ENCODE measurements at places on chromosomes 7 and 10. TPM values are rescaled to one million over a fixed set of nuclear protein-coding genes. Genes with fewer than 3 reads are reported as not detected.

- no peak for DNase-seq
Observed at GRCh38 chr7:18109762-18110161, 82.1 kb upstream of the PRPS1L1 start.

DNA sequence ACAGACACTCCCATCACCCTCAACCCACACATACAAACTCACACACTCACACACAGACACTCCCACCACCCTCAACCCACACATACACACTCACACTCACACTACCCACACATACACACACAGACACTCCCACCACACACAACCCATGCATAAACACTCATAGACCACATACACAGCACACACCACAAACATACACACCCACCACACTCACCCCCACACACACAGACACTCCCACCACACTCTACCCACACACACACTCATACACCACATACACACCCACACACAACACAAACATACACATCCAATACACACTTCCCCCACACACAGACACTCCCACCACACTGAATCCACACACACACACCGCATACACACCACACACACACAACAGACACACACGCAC lies 521.2 kb downstream of the TCERG1L start:
- no peak for DNase-seq

- no peak for DNase-seq
Observed at GRCh38 chr7:28408105-28408959, 4.0 kb upstream of the CREB5 start.

DNA sequence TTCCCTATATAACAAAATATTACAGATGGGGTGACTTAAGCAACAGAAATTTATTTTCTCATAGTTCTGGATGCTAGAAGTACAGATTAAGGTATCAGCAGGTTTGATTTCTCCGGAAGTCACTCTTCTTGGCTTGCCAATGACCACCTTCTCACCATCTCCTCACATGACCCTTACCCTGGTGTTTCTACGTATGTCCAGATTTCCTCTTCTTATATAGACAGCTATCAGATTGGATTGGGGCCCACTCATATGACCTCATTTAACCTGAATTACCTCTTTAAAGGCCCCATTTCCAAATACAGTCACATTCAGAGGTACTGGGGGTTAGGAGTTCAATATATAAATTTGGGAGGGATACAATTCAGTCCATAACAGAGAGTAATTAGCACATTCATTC lies 17.0 kb upstream of the RAPGEF5 start:
- DNase-seq = no peak

The LRRC17 gene
- 7.8 TPM for total RNA-seq

DNA sequence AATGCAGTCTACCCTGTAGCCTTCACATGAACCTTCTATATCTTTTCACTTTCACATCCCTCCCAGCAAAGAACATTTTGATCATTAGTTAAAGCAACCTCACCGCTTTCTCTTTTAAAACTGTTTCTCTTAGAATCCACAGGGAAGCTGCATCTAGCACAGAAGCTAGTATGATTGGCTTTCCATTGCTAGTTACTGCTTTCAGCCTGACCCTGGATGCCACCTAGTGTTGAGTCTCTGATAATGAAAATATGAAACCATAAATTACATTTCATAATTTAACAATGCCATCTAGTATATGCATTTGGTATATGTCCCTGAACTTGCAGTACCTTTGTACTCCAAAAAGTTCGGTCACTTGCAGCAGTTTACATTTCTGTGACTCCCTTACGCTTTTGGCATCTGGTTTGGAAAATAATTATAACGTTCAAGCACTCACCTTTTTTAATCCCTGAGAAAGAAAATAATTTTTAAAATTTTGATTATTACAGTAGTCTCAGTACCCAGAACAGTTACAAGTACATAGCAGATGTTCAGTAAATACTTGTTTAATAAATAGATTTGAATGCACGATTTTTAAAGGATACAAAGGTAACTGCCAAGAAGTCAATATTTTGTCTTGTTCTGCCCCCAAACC lies 22.7 kb downstream of the CISD1 start:
- DNase-seq = no peak

The GPR158 gene
- not detected for total RNA-seq

DNA sequence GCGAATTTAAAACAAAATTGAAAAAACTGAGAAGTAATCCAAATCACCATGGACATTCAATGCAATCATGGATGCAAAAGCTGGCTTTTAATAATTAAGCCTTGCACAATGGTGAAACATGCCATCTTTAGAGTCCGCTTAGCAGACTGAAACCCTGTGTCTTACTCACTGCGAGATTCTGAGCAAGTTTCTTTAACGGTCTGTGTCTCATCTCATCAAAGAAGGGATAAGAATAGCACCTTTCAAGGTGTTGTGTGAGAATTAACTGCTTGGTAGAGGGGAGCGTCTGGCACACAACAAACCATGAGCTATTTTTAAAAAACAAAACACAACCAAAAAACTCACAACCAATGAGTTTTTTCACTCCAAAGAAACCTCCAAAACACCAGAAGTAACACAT lies 21.4 kb downstream of the ACBD7 start:
- no peak for DNase-seq

DNA sequence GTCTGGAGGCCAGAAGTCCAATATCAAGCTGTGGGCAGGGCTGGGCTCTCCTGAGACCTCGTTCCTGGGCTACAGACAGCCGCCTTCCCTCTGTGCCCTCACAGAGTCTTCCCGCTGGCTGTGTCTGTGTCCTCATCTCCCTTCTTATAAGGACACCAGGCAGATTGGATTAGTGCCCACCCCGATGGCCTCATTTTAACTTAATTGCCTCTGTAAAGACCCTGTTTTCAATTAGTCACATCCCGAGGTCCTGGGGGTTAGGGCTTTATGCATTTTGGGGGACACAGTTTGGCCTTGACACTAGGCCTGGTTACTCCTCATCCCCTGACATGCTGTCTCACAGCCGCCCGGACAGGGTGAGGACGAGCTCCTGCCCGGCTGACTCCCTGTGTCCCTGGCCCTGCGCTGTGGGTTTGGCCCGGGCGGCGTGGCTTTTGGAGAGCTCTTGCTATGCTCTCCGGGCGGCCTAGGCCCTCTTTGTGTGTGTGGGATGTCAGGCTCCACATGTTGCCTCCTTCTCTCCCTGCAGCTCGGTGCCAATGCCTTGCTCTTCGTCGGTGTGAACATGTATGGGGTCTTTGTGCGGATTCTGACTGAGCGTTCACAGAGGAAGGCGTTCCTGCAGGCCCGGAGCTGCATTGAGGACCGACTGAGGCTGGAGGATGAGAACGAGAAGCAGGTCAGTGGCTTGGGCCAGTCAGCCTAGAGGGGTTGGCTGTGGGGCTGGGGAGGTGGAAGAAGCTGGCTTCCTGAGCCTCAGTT lies 18.2 kb downstream of the ADCY1 start:
- no peak for DNase-seq

DNA sequence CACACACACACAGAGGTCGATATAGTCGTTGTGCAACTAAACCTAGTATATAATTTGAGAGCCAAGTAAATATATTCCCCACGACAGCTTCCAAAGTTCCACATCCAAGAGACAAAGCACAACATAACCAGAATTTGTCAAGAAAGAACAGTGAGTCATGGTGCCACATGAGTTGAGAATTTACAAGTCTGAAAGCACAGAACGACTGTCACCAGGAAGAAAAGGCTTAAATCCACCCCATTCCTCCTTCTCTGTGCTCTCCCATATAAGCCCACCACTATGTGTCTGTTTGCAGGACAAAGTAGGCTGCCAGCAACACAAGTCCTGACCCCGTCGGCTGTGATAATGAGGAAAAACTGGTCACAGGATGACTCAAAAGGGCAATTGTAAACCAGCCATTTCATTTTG lies 32.8 kb downstream of the GSAP start:
- DNase-seq = no peak

The PARD3 gene
- total RNA-seq = 70.5 TPM

The HOXA7 gene
- 27.9 TPM for total RNA-seq

DNA sequence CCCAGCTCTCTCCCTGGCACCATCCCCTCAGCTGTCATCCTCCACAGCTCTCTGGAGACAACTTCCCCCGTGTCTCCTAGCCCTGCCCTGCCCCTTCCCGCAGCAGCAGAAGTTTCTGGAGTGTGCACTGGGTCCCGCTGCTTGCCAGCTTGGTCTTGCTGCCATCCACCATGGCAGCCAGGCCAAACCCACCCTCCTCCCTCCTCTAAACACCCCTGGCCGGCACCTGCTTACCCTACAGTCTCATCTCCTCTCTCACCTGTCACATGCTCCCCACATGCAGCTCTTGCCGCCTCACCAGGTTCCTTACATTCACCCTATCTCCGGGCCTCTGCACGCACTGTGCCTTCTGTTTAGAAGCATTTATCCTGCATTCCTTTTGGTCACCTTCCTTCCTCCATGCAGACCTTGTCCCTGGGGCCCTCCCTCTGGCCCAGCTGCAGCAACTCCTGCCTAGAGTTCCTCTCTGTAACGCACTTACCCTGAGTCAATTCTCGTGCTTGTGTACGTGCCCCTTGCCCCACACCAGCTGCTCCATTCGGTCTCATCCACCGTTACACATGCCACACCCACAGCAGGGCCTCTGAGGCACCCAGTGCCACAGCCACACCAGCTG lies 93.9 kb upstream of the RET start:
- no peak for DNase-seq

The FAM221A gene
- 13.2 TPM for total RNA-seq

- no peak for DNase-seq
Observed at GRCh38 chr7:553636-554111, 34.0 kb upstream of the PDGFA start.

DNA sequence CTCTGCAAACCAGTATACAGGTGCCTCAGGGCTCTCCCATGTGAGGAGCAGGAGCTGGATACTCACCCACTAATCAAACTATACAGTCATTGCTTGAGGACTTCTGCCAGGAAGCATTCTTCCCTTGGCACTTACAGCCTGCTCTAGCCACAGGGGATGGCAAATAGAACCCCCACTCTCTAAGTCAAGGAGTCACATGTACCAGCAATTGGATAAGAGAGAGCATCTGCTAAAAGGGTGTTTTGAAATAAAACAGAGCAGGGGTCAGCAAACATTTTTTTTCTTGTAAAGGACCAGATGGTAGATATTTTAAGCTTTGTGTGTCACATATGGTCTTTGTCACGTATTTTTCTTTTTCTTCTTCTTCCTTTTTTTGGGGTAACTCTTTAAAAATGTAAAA lies 865.2 kb upstream of the GHITM start:
- no peak for DNase-seq

- DNase-seq = no peak
Observed at GRCh38 chr10:13262433-13262832, 28.3 kb upstream of the UCMA start.

The H2BK1 gene
- total RNA-seq = not detected

DNA sequence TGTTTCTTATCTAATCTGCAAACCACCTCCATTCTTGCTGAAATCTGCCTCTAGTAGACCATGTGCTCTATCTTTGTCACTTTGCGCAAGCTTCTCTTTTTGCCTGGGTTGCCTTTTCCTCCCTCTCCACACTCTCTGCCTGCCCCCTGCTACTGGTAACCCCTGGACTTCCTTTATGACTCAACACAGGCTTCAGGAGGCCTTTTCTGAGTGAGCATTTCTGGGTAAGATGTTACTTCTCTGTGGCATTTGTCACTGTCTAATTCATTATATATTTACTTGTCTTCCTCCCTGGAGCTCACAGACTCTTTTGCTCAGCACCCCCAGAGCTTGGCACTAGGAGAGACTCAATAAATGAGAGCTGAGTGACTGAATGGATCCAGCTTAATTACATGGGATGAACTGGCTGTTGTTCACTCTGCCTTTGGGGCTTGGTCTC lies 8.4 kb downstream of the GOLGA7B start:
- no peak for DNase-seq

The DOCK1 gene
- total RNA-seq = 31.9 TPM

The CCL24 gene
- not detected for total RNA-seq

DNA sequence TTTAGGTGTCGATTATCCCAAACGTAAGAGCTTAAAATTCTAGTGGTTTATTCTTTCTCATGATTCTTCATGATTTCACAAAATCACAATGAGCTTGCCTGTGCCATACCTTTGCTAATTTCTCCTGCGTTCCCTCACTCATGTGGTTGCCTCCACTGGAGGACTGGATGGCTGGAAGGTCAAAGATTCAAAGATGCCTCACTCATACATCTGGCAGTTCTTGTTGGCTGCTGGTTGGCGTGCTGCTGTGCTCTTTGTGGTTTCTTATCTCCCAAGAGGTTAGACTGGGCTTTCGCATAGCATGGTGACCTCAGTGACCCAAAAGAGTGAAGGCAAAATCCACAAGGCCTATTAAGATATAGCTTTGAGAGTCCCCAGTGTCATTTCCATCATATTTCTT lies 877.6 kb upstream of the AUTS2 start:
- no peak for DNase-seq

GRCh38 chr10:29295813-29296212 lies 6.9 kb downstream of the LYZL1 start:
- DNase-seq = no peak

DNA sequence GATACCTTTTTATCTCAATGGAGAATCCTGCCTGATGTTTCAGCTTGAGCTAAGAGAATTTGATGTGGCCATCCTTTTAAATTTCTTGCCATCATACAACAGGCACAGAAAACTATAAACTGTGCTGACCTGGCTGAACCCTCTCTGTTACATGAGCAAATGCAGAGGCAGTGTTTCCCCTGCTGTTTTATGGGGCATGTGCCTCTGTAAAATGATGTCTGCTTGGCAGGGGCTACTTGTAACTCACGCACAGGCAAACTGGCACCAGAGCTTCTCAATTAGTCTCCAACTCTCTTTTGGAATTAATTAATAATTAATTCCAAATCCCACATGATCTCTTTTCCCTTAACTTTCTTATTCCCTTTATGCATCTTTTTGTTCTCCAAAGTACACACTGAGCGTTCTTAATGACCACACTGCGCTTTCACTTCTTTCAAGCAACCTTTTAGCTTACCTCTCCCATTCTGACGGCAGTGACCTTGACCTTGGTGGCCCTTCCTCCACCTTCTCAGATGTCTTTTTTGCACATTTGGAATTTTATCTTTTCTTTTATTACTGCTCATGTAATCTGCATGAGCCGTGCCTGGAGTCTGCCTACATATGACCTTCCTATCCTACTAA lies 334.0 kb downstream of the PLXNA4 start:
- no peak for DNase-seq

DNA sequence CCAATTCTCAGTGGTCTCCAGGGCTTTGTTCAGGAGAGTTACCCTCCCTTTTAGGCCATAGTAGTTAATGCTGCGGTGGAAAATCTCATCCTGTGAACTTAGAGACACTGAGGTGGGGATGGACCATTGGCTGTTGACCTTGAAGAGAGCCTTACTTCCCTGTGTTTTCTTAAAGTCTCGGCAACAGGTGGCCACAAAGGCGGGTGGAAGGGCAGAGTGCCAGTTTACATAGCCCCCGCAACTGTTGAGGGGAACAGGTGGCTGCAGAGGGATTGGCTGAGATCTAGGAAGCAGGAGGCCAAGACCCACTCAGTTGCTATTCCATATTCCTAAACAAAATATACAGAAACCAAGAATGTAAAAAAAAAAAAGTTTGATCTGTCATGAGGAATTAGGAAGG lies 160.6 kb downstream of the ST7 start:
- DNase-seq = no peak

- no peak for DNase-seq
Observed at GRCh38 chr7:116305485-116306408, 95.4 kb downstream of the TES start.

- DNase-seq = no peak
Observed at GRCh38 chr7:157675427-157675927, 338.7 kb downstream of the DNAJB6 start.

- DNase-seq = no peak
Observed at GRCh38 chr10:33240258-33240657, 94.2 kb downstream of the NRP1 start.

Measured in epithelial cell of proximal tubule (primary cell).